ENCODE measurements at places on chromosomes 3 and 15.

GRCh38 chr3:24460974-24461373 is 33.7 kb downstream of the THRB start:
- DNase-seq, result no peak

DNA sequence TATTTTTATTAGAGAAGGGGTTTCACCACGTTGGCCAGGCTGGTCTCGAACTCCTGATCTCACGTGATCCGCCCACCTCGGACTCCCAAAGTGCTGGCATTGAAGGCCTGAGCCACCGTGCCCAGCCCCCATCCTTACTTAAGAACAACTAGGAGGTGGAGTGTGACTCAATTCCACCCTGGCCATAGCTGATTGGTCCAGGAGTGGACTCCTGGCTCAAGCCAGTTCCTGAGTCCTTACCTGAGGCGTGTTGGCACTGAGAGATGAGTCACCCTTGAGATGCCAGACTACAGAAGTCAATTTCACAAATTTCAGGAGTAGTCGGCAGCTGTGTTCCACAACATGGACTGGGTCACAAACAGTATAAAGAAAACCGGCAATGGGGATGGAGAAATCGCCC is 124.2 kb downstream of the SHQ1 start:
- no peak for DNase-seq

DNA sequence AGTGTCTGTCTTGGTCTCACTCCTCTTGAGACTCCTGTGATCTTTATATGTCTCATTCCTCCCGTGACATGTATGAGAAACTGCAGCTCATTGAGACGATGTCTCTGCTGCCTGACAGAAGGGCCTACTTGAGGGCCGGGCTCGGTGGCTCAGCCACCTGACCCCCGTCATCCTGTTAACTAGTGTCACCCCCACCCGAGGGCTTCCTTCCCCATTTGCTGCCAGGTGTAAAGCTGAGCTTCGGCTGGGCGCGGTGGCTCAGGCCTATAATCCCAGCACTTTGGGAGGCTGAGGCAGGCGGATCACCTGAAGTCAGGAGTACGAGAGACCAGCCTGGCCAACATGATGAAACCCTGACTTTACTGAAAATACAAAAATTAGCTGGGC is 12.7 kb downstream of the SEMA4B start:
- DNase-seq, result no peak

GRCh38 chr15:99719096-99719541 is 14.1 kb downstream of the LYSMD4 start:
- no peak for DNase-seq

GRCh38 chr15:57283774-57284503 is 92.4 kb upstream of the CGNL1 start:
- DNase-seq, result no peak

- DNase-seq, result no peak
Observed at GRCh38 chr3:155853214-155854140, 750 bp downstream of the SLC33A1 start.

DNA sequence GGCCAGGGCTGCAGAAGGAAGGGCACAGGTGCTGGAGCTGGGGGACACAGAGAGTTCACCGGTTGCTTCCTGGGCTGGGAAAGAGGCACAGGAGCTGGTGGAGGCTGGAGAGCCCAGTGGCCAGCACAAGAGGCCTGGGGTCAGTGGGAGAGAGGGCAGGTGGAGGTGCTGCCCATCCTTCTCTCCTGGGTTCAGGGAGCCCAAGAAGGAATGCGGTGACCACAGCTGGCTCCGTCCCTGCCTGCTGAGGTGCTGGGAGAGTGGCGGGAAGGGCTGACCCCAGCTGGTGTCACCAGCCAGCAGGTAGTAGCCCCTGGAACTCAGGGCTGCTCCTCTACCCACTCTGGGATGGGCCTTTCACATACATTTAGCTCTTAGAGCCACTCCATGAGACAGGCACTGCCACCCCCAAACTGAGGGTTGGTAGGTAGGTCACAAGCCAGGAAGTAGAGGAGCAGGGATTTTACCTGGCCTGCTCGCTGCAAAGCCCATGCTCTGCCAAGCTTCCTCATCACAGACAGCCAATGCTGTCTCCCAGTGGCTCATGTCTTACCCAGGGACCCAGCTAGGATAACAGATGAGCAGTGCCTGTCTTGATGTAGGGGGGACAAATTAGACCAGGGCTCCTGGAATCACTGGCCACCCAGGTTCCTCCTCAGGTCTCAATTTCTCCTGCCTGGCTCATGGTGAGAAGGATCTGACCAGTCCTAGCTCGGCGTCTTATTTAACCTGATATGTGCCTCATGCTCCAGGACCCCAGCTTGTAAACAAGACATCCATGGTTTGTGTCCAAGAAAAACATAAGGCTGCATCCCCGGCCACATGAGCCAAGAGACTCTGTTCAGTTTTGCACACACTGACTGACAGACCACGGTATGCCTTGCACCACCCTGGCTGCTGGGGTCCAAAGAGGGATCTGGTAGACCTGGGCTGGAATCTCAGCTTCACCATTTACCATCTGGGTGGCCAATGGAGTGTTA is 119.2 kb downstream of the CORO2B start:
- DNase-seq, result no peak

- DNase-seq, result no peak
Observed at GRCh38 chr15:83078712-83079111, 11.7 kb upstream of the BTBD1 start.

DNA sequence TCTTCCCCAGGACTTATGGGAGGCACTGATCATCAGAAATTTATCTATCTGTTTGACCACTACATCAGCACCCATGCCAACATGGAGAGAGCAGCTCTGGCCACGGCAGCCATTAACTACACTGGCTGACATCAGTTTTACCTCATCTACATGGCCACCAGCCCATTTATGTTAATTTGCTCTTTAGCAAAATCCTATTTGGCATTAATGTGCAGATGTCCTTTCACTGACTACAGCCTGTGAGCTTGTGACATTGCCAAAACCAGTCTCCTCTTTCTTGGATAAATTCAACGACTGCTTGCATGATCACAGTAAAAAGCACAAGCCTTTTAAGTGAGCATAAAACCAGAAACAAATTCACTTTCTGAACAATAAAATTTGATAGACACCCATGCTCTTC is 47.5 kb downstream of the NR1I2 start:
- DNase-seq, result no peak

DNA sequence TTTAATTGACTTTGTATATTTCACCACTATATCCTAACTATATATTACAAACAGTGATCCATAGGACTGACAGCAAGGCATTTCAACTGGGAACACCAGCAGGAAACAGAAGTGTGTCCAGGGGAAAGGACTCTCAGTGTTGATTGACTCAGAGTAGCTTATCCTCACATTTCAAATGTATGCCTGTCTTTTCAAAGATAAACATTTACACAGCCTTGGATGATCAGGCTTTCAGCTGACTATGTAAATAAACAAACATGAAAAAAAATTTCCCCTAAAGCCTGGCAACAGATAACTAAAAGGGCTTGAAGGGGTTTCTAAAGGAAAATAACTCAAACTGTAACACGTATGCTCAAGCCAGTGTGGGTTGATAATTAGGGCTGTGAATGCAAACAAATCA is 321.8 kb downstream of the TBC1D5 start:
- no peak for DNase-seq

GRCh38 chr15:78455749-78456148 is 17.7 kb downstream of the IREB2 start:
- DNase-seq, result no peak

GRCh38 chr3:84074767-84075166 is 884.0 kb upstream of the CADM2 start:
- DNase-seq, result no peak

DNA sequence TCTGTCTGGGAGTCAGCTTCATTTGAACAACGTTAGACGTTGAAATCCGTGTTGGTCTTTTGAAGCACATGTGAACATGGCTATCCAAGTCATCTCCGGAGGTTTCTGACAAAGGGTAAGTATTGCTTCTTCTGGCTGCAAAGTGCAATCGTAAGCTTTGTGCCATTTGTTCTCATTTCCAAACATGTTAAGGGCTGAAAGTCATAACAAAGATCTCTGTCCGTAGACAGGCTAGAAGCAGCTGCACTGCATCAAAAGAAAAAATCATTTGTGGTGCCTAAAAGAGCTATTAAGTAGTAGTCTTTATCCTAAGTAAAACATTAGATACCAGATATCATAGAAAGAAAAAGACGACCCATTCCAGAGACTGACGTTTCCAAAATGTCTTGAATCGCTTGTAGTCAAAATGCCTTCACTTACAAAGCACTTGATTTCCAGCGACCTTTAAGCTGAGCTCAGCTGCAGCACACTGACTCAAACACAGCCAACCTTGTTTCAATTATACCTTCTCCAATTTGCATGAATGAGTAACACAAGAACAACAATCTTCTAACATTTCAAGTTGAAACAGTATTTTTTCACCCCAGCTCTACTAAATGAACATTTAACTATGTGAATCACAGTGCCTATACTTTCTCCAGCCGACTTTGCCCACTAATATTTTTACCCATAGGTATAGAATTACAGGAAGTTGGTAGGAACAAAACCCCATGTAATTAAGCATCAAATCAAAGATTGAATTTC is 76.6 kb downstream of the NEDD4 start:
- DNase-seq, result no peak

- no peak for DNase-seq
Observed at GRCh38 chr3:72791161-72791560, 57.1 kb downstream of the SHQ1 start.

DNA sequence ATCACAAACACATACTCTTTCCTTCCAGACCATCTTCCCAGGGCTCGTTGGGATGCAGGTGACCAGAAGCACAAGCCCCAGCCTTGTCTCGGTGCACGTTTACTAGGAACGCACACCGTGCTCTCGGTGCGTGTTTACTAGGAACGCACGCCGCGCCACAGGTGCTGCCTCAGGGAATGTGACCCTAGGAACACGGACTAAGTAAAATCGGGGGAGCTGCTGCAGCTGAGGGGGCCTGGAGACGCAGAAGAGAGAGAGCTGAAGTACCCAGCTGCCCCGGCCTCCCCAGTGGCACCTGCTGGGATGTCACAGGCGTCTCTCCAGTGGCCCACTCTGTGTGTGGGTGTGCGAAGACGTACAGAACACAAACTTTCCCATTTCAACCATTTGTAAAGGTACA is 91.0 kb upstream of the SNRPA1 start:
- DNase-seq, result no peak

DNA sequence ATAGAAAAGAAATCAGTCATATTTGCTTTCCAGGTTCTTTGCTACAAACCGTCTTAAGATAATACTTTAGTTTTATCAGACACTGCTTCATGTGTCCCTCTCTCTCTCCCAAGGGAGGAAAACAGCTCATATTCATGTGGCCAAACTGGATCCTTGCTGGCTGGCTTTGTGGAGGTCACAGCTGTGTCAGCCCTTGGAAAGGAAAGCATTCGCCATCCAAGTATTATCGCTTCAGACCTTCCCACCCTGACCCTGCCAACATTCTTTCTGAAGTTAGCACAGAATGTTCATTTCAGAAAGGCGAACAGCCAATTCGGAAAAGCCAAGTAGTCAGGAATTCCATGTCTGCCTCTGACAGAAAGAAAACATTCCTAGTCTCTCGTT is 213.6 kb downstream of the FEZF2 start:
- no peak for DNase-seq

Measured in cortex of kidney (tissue), 1 donor.